ENCODE measurements at places on chromosomes 11 and 22.

DNA sequence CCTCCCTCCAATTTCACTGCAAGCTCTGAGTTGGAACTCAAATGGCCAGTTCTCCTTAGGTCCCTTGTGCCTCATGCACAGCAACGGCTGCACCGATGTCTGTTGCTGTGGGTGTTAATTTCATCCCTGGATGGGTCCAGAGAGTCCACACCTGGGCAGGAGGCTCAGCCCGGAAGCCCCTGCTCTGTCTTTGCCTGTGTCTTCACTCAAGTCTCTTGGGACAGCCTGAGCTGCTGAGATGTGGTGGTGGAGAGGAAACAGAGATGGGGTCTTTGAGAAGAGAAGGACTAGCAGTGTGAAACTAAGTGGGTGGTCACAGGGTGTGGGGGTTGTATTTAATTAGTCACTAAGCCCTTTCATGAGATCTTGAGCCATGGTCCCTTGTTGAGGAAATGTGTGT, 109.3 kb downstream of the NECTIN1 start:
- DNase-seq, result no peak

DNA sequence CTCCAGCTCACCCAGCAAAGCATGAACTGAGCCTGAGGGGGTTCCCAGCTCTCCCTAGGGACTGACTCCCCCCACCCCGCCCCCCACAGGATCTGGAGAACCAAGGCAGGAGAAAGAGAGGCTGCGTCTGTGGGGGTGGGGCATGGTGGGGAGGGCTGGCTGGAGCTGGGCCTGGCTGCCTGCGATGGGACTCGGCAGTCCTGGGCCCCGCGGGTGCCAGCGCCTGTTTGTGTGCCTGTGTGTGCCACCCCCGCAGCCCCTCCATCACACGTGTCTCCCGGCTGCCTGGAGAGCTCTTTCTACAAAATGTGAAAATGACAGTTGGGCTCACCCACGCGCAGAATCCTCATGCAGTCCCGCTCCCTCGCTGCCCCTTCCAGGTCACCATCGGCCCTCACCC, 46.8 kb downstream of the CACNA1I start:
- DNase-seq, result no peak

DNA sequence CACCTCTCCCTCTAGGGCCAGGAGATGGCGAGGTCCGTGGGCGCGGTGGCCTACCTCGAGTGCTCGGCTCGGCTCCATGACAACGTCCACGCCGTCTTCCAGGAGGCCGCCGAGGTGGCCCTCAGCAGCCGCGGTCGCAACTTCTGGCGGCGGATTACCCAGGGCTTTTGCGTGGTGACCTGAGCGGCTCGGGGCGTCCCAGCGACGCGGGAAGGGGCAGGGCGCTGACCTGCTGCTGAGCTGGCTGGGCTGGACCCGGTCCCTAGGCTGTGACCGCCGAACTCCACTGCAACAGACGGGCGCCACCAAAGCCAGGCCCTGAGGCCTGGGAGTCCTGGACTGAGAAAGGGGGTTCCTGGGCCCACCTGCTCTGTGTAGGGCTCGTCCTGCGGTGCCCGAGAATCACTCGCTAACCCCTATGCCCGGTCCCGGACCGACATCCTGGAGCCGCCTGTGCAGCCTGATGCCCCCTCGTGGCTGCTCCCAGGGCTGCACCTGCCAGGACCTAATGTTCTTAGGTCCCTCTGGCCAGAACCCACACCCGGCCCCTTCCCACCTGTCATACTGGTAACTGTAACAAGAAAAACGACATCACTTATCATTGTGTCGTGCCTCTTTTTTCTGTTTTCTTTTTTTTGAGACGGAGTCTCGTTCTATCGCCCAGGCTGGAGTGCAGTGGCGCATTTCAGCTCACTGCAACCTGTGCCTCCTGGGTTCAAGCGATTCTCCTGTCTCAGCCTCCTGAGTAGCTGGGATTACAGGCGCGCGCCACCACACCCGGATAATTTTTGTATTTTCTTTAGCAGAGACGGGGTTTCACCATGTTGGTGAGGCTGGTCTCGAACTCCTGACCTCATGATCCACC, 15.0 kb downstream of the RHOD start:
- DNase-seq, result peak; percentile 89

GRCh38 chr11:92123540-92123939, 101.1 kb upstream of the FAT3 start:
- DNase-seq, result no peak

- no peak for DNase-seq
Measured at GRCh38 chr22:31584804-31585160, 77.2 kb downstream of the PISD start.

- no peak for DNase-seq
Measured at GRCh38 chr11:128929468-128929867, 13.2 kb downstream of the TP53AIP1 start.

GRCh38 chr11:67354075-67355022, 1.0 kb upstream of the POLD4 start:
- DNase-seq, result peak; percentile 80
